ENCODE measurements at places on chromosomes 7 and 10. TPM values are rescaled to one million over a fixed set of nuclear protein-coding genes. Genes with fewer than 3 reads are reported as not detected.

The SNCG gene
- 8.2 TPM for total RNA-seq

The TMEM176A gene
- total RNA-seq: 2.6 TPM

The CPA2 gene
- not detected for total RNA-seq

The PLOD3 gene
- total RNA-seq: 10.6 TPM

The BMPER gene
- total RNA-seq: not detected

The FAM107B gene
- 19.0 TPM for total RNA-seq

Measured in esophagus mucosa (tissue), 1 donor.